ENCODE measurements at places on chromosomes 4 and X. TPM values are rescaled to one million over a fixed set of nuclear protein-coding genes. Genes with fewer than 3 reads are reported as not detected.

HMGN5 gene
- 2.2 TPM for total RNA-seq

RGN gene
- 7.3 TPM for total RNA-seq

DGKK gene
- not detected for total RNA-seq

MSANTD1 gene
- total RNA-seq: 0.56 TPM

BEX5 gene
- not detected for total RNA-seq

NAA11 gene
- 0.06 TPM for total RNA-seq

CTAG1B gene
- total RNA-seq: not detected

SOD3 gene
- 136 TPM for total RNA-seq

AFF2 gene
- 0.40 TPM for total RNA-seq

GAK gene
- 58.3 TPM for total RNA-seq

ERVMER34-1 gene
- total RNA-seq: not detected

SYP gene
- total RNA-seq: 0.66 TPM

RRH gene
- total RNA-seq: not detected

GJB1 gene
- total RNA-seq: not detected

HTRA3 gene
- 1.8 TPM for total RNA-seq

ITGB1BP2 gene
- 24.3 TPM for total RNA-seq

GNPDA2 gene
- total RNA-seq: 26.8 TPM

SMIM10 gene
- total RNA-seq: 6.8 TPM

FAM184B gene
- not detected for total RNA-seq

HSD17B10 gene
- 78.6 TPM for total RNA-seq

HERC6 gene
- total RNA-seq: 7.5 TPM
